ENCODE measurements at places on chromosomes 3 and 15.

- no peak for DNase-seq
Observed at GRCh38 chr15:42395838-42396237, 36.5 kb downstream of the CAPN3 start.

- DNase-seq, result no peak
Observed at GRCh38 chr3:126063358-126063965, 20.5 kb downstream of the SLC41A3 start.

DNA sequence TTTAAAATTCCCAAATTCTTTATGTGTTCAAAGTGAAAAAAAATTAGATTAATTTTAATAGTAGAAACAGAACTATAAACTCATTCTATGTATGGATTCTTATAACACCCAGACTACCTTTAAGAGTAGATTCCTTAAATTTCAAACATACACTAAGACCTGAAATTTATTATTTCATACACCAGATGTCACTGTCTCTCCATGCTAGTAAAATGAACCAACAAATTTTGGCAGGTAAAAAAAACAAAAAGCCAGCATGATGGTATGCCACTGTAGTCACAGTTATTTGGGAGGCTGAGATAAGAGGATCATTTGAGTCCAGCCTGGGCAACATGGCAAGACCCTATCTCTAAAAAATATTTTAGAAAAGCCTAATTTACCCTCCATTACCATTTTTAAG lies 461.3 kb upstream of the NAALADL2 start:
- DNase-seq, result peak; percentile 58

- DNase-seq, result peak; percentile 30
Observed at GRCh38 chr3:141659821-141660613, 78.1 kb upstream of the RNF7 start.

DNA sequence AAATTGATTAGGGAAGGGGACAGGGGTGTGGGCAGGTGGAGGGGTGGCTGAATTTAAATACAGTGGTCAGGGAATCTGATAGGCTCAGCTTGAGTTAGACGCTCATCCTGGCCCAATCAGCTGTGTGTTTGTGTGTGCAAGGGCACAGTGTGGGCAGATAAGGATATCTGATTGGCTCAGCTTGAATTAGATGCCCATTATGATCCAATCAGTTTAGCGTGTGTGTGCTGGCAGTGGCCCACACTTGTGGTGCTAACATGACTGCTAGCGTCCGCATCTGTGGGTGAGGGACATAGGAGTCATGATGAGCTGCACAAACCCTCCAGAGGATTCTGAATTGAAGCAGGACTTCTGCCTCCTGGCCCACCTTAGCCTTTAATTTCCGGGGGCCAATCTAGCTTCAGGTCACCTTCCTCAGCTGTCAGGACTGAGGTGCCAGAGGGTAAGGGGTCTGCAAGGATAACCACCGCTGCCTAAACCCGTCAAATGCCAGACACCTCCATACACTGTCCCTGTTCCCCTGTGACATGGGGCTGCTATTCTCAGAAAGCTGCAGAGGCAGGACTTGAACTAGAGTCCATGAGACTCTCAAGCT lies 97.3 kb downstream of the CORO2B start:
- DNase-seq, result no peak

DNA sequence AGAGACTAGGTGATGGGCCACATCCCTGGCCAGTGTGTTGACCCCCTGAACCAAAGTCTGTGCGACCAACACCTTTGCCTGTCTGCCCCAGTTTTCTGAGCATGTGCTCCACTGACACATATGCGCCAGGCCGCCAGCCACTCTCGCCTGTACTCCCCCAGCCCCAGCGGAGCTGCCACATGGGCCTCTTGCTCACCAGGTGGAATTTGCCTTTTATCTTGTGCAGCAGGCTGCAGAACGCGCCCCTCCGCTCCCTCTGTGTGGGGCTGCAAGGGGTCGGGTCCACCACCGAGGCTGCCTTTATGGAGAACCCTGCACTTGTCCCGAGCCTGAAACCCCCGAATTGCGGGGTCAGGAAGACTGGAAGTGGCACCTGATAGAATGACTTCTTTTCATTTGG lies 405.7 kb upstream of the NPAP1 start:
- DNase-seq, result no peak

GRCh38 chr3:40310705-40311104 lies 1.2 kb downstream of the EIF1B start:
- peak; percentile 31 for DNase-seq

- DNase-seq, result no peak
Observed at GRCh38 chr15:52858782-52859176, 68.6 kb upstream of the ONECUT1 start.
